ENCODE measurements at places on chromosomes 2 and 18.

GRCh38 chr2:233061591-233062450 is 1.7 kb downstream of the INPP5D start:
- DNase-seq = peak; percentile 5

GRCh38 chr2:177289824-177290628 is 25.5 kb upstream of the NFE2L2 start:
- DNase-seq = no peak

- DNase-seq = no peak
Measured at GRCh38 chr18:6331872-6332271, 82.8 kb downstream of the L3MBTL4 start.

GRCh38 chr18:37362158-37362890 is 203.3 kb downstream of the CELF4 start:
- no peak for DNase-seq

DNA sequence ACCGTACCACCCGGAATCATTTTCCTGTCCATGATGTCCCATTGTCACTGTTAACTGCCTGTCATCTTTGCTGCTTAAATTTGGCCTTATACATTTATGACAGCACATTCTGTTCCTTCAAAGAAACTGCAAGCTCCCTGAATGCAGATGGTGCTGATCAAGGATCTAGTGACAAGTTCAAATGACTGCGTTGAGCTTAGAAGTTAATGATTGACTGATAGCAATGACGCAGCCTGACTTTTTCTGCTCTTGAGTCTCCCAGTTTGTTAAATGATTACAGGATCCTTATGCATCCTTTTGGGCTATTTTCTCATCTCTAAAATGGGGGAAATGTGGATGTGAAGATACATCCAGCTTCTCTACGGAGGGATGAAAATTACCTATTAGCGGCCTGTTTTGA is 159.0 kb downstream of the DCC start:
- DNase-seq = no peak

GRCh38 chr2:27964067-27964466 is 73.5 kb downstream of the BABAM2 start:
- no peak for DNase-seq

DNA sequence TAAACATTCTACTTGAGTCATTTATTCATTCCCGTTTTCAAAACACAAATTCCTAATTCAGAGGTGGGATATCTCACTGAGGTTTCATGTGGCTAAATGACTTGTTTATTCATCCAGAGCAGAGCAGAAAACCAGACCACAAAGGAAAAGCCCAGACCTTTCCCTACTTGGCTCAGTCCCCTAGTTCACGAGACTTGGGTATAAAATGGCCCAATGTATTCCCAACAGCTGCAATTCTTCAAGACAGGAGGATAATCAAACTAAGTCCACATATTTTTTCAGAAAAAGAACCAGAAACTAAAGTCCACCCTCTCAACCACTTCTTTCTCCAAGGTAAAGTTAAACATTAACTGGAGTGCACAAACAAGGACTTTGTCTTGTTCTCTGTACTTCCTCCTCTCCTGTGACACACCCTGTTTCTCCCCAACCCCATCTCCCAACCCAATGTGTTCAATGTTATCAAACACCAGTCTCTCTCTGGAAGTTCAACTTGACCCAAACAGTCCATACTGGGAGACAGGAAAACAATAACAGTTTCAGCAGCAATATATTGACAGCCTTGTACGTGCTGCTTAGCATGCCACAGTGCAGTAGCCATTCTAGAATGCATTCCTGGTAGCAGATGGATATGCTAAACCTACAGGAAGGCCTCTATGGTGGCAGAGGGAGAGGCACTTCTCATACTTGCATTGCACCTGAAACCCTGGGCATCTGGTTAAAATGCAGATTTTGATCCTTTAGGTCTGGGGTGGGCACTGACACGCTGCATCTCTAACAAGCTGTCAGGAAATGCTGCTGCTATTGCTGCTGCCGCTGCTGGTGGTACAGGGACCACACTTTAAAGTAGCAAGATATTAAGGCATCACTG is 110.7 kb downstream of the INO80D start:
- no peak for DNase-seq

GRCh38 chr2:239214725-239215124 is 186.1 kb downstream of the HDAC4 start:
- DNase-seq = no peak

Measured in iris pigment epithelial cell (primary cell).